Activated CD4-positive, alpha-beta T cell treated with anti-CD3 and anti-CD28 coated beads, Interleukin-2, amount 50 U/mL, for 48 hours (primary cell): ENCODE measurements at places on chromosomes 16 and 17.
A peak's percentile ranks its signal among the peaks of the same experiment; 100 is the strongest.

DNA sequence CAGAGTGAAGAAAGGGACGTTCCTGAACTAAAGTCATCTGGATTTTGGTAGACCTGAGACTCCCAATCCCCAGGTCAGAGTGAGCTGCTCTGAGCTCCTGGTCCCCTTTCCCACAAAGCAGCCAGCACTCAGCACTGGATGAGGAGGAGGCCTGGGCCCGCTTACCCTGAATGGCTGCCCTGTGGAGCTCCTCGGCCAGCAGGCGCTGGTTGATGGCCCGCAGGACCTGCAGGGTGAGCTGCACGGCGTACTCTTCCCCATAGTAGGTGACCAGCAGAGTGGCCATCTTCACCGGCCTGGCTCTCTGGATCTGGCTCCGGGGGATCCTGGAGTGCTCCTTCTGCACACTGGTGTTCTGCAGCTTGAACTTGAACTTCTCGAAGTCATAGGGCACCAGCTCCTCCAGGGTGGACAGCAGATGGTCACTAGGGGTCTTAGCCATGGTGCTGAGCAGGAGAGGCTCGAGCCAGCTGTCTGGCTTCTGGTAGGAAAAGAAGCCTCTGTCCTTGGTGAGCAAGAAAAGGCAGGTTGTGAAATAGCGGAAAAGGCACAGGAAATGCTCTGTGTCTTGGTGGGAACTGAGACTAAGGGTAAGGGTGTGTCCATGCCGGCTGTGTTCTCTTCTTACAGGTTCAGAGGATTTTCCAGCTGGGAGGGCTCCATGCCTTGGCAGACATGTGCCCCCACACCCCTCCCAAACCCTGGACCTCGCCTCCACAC, at the start of gene MEFV:
MEFV (minus strand) TSS at position 488 of the 720 bp plus-strand sequence; CDS start at position 442, 46 bp downstream.
- no peak for DNase-seq

DNA sequence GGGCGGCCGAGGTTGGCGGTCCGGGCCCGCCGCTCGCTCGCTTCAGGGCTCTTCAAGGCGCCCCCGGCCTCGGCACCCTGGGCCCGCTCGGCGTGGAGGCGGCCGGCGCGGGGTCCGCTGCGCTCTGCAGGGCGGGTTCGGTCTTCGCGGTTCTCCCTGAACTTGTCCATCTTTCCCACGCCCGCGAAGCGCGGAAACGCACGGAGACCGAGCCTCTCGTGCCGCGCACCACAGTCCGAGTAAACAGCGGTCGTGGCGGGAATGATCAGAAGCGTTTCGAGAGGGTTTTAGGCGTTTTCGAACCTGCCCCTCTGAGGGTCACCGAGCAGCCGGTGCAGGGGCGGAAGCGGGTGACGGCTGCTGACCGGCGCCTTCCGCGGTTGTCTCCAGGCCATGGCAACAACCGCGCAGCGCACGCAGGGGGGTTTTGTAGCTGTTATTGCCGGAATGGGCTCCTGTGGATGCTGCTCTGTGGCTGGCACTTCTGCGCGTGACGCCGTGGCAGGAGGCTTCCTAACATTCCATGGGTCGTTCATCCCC, 414 bp downstream of the NARF start:
- peak; percentile 29 for DNase-seq

GRCh38 chr17:33493566-33493965, 200.5 kb upstream of the ASIC2 start:
- DNase-seq = no peak

DNA sequence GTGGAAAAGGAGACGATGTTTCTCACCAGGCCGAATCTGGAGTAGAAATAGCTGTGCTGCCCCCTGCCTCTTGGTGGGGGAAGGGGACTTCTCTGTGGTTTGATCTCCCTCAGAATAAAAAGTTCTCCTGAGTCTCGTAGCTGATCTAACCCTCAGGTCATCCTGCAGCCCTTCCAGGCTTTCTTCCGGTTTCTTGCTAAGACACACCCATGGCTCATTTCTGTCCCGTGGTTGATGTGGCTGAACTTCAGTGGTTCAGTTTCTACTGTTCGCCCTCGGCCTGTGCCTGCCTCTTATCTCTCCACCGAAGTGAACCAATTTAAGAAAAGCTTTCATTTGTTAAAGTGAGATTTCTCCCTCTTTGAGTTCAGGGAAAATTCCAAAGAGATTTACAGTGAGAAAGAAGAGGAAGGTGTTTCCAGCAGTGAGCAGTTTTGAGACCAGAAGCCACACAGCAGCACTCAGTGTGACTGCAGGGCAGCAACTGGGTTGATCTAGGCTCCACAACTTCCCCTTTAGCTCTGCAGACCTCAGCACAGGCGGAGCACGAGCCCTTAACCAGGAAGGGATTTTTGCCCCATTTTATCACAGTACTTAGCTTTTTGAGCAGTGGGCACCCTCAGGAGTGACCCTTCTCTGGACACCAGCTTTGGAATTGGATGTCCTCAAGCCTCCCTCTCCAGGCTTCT, 34.9 kb upstream of the CACNG5 start:
- no peak for DNase-seq

GRCh38 chr17:44607836-44608690, 48.2 kb upstream of the MEIOC start:
- no peak for DNase-seq

GRCh38 chr17:33494151-33494550, 201.1 kb upstream of the ASIC2 start:
- DNase-seq = no peak

- no peak for DNase-seq
These were observed 186.4 kb upstream of the CHMP6 start for GRCh38 chr17:80805032-80805751.
